Osteocyte (in vitro differentiated cells): ENCODE measurements at places on chromosomes 7 and 10. TPM values are rescaled to one million over a fixed set of nuclear protein-coding genes. Genes with fewer than 3 reads are reported as not detected.

PON3 gene
- total RNA-seq: not detected in 2 replicates

GRCh38 chr7:142357953-142358520 lies 100.2 kb upstream of the PRSS58 start:
- DNase-seq: no peak

DNA sequence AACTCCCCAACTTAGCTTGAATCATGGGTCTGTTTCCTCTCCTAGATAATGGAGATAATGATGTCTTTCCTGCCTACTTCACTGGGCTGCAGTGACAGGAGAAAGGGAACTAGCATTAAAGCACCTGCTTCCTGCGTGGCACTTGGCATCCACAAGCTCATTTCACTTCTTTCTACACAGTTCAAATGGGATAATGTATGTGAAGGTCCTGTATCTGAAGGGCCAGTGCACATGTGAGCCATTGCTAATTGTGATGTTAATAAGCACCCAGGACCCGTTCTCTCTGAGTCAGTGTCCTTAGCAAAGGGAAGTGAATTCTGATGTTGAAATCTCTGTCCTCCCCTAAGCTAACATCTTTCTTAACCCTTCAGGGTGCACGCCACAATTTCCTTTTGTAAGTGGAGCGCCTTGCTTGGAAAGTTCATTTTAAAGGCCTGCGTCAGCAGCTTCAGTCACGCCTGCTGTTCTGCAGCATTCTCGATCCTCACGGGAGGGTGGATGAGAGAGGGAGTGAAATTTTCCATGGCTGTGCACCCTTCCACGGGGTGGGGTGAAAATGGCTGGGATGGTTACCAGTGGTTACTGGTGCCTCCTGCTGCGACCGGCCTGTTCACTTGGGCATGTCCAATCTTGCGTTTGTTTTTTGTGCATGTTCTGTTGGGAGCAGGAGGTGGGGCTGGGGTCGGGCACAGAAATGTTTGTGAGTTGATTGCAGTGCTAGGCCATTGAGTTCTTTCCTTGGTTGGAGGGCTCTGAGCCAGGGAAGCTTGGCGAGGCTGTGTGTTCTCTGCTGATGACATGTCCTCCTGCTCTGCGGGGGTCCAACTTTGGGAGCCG lies 59.2 kb downstream of the HK1 start:
- DNase-seq: no peak

CALML5 gene
- total RNA-seq: not detected in 2 replicates

- no peak for DNase-seq
Observed at GRCh38 chr7:40429826-40430225, 295.0 kb downstream of the SUGCT start.

DNA sequence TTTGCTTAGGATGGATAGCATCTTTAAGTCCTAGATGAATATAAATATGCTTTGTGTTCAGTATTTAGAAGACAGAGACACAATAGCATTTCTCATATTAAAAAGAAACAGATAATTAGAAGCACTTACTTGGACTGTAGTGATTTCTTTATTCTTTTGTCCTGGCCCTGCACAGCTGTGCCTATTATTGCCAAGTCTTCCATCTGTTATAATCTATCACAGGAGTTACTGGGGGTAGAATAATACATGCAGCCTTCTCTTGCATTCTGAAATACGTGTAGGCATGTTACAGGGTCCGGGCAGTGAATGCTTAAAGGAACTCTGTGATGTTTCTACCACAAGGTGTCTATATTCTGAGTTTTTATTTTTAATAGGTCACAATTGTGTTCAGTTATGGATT lies 461.5 kb upstream of the COBL start:
- no peak for DNase-seq

GRCh38 chr7:10708447-10708846 lies 265.2 kb upstream of the PHF14 start:
- no peak for DNase-seq
